Activated CD4-positive, alpha-beta T cell treated with anti-CD3 and anti-CD28 coated beads, Interleukin-2, Interleukin-6, amounts not matched to agents 100 ng/mL and 50 ng/mL, durations not matched to agents 16 hours and 8 hours (primary cell): ENCODE measurements at places on chromosomes 2 and 18.

DNA sequence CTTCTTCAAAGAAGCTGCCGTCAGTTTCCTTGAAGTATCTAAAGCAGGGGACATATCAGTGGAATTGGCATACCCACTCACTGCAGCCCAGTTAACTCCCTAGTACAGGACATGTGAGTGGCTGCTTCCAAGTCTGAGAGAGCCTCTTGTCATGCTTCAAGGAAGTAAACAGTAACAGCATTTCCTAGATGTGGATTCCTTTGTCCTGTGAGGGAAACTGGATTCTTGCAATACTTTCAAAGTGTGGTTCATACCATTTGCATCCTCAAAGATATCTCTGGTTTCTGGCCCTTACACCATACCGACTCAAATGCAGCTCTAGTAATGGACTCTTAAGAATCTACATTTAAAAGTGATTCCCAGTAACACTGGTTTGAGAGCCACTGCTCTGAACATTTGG is 87.2 kb downstream of the ESCO1 start:
- DNase-seq = no peak

DNA sequence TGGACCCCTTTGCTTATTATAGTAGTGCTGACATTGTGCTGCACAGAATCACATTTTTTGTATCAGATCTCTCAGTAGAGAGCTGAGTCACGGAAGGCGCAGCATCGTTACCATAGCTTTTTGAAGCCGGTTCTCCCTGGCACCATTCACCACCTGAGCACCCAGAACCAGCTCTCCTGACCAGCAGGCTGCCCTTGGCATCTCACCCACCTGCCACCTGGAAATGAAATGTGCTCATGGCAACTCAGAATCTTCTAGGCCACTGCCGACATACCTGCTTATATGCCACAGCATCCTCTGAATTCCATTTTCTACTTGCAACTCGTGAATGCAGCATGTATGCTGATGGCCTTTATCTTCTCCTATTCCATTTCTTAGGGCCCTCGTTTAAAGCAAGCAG is 62.7 kb downstream of the COA5 start:
- no peak for DNase-seq

DNA sequence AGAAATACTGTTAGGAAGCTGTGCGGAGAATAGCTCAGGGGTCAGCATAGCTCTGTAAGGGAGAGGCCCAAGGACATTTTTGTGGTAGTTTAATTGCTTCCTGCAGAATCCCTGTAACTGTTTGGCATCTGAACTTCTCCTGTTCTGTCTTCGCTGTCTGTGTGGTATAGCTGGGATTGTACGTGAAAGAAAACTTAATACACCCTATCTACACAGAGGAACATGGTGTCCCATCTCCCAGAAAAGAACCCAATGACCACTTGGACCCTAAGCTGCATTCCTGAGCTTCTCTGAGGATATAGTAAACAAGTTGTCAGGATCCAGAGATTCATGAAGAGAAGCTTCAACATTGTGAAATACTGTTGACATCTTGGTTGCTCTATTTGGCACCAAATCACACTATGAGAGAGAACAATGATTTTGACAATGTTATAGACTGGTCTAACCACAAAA is 81.3 kb downstream of the CDC42EP3 start:
- no peak for DNase-seq

DNA sequence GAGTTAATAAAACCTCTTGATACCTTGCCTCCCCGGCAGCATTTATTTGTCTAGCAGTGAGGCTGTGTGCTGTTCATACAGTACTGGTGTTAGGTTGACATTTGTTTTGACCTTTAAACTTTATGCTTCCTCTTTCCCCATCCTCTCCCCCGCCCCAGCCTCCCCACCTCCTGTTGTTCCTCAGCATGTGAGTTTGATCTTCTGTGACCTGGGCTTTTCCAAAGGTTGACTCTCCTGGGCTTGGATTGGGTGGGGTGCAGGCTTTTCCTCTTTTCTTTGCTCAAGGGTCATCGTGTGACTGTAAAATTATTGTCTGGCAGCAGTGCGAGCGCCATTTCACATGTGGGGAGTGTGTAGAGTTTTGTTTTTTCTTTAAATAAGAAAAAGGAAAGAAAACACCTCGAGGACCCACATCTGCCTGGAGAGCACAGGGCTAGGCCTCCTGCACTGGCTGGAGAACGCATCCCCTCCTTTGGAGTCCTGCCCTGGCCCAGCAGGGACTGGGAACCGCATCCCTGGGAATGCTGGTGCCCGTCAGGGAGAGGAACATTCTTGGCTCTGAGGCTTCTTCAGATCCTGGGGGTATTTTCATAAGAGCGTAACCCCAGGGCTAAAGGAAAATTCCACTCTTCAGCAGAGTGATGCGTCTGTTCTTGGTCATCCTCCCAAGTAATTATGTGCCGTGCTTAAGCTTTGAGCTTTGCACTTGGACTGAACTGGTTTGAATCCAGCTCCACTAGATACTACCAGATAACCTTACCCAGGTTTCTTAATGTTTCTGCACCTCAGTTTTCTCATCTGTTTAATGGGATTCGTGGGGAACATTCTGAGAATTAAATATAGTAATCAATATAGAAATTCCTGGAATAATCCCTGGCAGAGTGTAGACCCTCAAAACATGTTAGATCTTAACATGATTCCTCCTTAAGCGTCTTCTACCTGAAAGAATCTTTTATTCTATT is 91.5 kb downstream of the SETBP1 start:
- DNase-seq = no peak

- DNase-seq = no peak
Measured at GRCh38 chr2:101256316-101256715, 3.6 kb downstream of the CNOT11 start.

- no peak for DNase-seq
Measured at GRCh38 chr2:127673291-127674069, 1.9 kb downstream of the LIMS2 start.

DNA sequence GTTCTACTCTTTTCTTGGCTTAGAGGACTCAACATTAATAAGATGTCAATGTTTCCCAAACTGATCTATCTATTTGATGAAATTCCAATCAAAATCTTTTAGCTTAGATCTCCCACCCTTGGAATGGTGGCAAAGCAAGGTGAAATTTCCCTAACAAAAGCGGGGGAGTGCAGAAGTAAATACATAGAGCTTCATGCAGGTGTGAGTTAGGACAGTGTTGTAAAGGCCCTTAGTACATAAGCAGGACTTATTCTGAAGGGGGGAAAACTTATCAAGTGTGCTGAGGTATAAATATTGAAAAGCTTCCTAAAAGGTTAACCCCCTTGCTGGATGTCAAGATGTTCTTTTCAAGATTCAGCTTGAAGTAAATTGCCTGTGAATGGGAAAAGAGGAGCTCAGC is 608.6 kb upstream of the CELF4 start:
- DNase-seq = no peak

- DNase-seq = no peak
Measured at GRCh38 chr2:58539973-58540372, 298.8 kb upstream of the FANCL start.

DNA sequence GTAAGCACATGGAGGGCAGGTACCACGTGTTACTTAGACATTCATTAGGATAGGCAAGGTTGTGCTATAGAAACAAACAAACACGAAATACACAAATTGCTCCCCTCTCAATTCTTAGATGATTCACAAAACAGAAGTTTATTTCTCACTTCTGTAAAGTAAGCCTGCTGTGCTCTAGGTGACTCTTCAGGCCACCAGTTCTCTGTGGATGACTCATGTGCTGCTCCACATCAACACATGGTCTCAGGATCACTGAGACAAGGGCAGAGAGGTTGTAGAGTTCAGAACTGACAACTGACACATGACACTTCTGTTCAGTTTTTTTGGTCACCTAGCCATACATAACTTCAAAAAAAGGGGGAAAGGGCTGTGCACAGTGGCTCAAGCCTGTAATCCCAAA is 70.6 kb downstream of the DAW1 start:
- DNase-seq = peak; percentile 8

GRCh38 chr2:194166818-194167217 is 1490.2 kb upstream of the SLC39A10 start:
- peak; percentile 7 for DNase-seq

DNA sequence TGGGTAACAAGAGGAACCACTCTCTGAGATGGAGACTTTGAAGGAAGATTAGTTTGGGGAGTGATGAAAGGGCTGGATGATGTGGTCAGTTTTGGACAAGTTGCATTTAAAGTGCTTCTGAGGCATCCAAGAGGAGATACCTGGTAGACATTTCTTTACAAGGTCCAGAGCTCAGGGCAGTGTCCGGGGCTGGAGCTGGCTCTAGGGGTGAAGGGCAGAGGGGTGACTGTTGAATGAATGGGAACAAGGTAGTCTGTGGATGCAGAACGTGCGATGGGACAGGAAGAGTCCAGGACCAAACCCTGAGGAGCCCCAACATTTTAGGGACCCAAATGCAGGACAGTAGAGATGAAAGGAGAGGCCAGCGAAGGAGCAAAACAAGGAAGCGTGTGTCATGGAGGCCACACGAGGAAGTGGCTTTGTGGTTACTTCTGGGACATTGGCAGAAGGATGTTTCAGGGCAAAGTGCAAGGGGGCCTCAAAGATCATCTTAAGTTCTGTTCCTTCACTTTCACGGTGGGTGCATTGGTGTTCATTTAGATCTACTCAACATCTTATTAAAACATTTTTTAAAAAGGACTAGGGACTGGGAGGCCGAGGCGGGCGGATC is 13.6 kb upstream of the GPR35 start:
- DNase-seq = peak; percentile 43

GRCh38 chr2:219523031-219523671 is 8.9 kb downstream of the ASIC4 start:
- DNase-seq = no peak

DNA sequence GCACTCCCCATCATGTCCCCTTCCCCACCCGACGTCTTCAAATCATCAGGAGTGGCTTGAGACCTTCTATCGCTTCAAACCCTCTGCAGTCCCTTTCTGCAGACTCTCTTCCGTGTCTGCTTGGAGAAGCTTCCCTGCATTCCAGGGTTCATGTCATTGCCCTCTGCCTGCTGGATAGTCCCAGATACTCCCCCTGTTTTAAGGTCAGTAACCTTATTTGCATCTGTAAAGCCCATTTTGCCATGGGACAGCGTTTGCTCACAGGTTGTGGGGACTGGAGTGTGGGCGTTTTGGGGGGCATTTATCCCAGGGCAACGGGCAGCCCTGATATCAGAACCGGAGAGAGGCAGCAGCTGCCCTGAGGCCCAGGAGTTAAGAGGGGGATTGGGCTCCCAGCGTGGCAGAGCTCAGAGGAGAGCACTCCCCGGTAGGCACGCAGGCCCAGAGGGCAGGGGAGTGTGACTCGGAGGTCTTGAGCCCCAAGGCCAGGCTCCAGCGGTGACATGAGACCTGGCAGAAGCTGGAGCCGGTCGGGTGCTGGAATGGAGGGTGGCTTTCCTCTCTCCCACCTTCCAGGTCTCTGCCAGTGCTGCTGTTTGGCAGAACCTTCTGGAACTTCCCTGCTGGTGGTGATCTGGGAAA is 73.8 kb downstream of the RTP5 start:
- DNase-seq = no peak

DNA sequence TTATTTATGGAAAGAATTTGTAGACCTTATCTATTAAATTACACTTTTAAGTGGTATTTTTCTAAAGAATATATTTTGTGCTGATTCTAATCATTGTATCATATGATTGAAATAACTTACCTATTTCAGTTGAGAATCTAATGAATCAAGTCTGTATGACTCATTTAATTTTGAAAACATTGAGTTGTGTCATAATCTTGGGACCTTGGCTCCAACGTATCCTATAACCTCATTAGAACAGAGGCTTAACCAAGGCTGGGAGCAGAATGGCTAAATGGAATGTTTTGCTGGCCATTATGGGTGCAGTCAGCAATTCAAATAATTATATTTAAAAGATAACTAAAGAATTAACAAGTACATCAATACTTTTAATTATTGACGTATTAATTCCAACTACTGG is 19.6 kb upstream of the GULP1 start:
- no peak for DNase-seq

DNA sequence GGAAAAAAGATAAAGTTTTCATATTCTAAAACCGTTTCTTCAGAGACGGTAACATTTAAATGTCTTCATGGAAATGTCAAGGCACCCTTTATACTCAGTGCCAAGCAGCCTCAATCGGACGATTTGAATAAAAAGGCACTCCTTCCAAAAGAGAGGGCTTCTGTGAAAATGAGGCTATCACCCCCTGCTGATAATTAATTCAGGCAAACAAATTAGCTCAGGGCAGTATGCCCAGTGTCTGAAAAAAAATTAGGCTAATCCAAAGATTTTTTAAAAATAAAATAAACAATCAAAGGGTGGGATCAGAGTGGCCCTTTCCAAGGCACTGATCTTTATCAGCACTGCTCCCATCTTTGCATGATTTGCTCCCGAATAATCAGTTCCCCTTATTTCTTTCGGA is 151.0 kb upstream of the PID1 start:
- no peak for DNase-seq

- DNase-seq = no peak
Measured at GRCh38 chr2:200363279-200363678, 56.8 kb downstream of the SPATS2L start.

DNA sequence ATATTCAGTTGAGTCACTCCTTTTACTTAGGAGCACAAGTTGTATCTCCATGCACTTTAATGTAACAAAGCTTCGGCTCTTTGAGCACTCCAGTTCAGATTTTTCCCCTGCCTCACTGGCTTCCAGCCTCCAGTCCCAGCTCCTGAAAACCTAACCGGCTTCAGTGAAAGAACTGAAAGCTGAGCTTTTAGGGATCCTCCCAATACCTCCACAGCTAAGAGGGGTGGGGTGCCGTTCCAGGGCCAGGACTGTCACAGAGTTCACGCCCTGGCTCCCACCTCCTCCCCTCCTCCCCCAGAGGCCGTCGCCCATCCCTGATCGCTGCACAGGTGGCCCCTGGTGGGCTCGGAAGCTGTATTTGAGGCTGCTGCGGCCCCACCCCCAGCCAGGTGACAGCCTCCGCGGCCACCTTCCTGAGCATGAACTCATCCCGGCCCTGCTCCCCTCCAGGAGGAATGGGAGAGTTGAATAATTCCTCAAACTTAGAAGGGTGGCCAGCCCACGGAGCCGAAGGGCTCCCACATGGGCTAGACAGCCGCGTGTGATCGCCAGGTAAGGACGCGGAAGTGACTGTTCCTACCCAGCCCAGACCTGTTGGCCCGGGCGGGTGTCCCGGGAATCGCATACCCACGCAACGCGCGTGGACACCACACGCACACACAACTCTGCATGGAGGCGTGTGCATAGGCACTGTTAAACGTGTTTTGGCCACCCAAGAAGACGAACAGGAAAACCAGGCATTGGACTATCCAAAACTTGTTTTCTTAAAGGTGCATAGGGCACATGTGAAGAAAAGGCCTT is 1.8 kb downstream of the MYO5B start:
- DNase-seq = no peak

- DNase-seq = no peak
Measured at GRCh38 chr2:218369330-218369729, 12.7 kb downstream of the CATIP start.
